AG09319 (cell line): ENCODE measurements at places on chromosomes 1 and 21.
A peak's percentile ranks its signal among the peaks of the same experiment; 100 is the strongest.

- DNase-seq = no peak
Measured at GRCh38 chr1:183578856-183579255, 11.4 kb downstream of the NCF2 start.

DNA sequence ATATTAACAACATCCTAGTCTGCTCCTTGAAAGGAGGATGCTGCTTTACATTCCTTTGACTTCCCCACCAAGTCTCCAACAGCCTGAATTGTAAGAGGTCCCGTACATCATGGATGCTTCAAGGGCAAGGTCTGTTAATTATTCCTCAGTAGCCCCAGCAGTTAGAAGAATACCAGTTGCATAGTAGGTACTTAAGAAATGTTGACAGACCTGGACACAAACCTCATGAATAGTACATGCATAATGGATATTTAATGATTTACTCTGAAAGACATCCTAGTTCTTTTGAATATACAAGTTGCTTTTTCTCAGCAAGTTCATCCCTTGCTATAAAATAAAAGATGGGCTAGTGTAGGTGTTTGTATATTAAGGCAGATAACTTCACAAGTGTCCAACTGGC, 112.1 kb upstream of the DPYD start:
- DNase-seq = no peak

DNA sequence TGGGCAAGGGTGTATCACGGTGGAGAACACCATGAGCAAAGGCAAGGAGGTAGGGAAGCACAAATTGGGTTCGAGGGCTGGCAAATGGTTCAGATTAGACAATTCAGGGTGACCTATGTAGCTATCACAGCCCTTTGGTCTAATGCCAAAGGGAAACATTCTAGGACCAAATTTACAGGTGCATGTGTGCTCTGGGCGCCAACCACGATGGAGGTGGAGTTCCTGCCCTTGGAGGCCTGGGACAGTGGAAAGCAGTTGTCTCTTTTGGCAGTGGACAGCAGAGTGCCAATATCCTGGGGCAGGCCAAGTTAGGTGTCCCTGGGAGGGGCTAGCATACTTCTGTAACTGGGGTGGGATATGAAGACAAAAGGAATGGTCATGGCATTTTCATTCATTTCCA, 40.1 kb downstream of the IGFN1 start:
- DNase-seq = no peak

DNA sequence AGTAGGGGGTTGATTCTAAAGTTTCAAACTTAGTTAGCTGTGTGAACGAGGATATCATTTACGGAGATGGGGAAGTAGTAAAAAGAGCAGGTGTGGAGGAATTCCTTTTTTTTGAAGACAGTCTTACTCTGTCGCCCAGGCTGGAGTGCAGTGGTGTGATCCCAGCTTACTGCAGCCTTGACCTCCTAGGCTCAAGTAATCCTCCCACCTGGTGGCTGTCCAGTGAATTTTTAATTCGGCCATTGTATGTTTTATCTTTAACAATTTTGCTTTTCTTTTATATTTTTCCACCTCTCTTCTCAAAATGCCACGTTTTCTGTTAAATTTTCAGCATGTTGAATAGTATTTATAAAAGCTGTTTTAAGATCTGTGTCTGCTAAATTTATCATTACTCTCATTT, 12.3 kb upstream of the CENPF start:
- no peak for DNase-seq

DNA sequence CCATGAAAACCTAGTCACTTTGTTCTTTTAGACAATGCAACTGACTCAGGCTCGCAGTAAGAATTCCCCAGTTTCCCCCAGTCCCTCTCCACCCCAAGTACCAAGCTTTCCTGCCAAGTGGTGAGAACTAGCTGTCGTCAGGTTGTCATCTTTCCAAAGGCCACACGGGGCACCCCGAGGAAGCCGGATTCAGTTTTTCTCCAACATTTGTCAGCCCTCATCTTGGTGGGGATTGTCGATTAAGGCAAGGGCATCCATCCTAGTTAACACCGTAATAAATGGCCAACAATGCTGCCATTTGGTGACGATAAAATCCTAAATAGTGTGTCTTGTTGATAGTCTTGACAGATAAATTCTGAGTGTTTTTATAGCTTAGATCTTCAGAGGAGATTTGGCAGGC, 55.9 kb upstream of the PROX1 start:
- no peak for DNase-seq

DNA sequence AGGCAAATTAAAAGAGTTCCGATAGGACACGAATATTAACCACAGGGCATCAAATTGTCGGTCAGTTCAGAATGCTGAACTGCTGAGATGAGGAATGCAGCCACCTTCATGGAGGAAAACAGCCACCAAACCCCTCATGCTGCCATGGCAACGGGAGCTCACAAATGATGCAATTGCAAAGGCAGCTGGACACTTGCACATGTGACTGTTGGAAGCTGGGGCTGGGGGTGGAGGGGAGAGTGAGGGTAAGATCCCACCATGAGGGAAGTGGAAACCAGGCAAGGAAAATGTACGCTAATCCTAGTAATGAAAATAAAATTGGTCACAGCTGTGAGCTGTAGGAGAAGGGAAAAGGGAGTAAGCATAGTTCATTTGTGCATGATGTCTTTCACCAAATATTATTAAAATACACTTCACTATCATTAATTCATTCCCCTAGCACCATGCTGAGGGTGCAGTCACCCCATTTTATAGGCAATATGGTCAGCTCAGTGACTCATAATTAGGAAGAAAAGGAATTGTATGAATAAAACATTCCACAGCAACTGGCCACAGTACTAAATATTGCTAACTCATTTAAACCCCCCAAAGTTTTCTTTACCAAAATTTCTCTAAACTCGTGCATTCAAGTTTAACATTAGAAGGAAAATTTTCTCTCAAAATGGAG, 15.3 kb downstream of the BECN2 start:
- no peak for DNase-seq

GRCh38 chr1:165772739-165773138, 4.1 kb upstream of the TMCO1 start:
- DNase-seq = no peak

DNA sequence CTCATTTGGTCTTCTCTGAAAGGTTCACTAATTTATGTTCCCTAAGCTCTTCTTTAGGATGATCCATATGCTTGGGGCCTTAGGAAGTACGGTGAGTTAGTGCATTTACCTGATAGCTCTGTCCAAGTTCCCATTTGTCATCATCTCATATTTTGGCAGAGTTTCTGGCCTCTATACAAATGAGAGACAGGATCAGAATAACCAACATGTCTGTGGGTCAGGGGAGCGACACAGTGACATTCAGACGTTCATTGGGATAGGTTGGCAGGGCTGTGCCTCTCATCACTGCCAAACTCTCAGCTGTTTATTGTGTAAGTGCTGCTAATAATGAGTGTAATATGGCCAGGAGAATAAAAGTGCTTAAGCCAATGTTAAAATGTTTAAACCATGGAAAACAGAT, 561.1 kb upstream of the ZRANB2 start:
- DNase-seq = no peak

DNA sequence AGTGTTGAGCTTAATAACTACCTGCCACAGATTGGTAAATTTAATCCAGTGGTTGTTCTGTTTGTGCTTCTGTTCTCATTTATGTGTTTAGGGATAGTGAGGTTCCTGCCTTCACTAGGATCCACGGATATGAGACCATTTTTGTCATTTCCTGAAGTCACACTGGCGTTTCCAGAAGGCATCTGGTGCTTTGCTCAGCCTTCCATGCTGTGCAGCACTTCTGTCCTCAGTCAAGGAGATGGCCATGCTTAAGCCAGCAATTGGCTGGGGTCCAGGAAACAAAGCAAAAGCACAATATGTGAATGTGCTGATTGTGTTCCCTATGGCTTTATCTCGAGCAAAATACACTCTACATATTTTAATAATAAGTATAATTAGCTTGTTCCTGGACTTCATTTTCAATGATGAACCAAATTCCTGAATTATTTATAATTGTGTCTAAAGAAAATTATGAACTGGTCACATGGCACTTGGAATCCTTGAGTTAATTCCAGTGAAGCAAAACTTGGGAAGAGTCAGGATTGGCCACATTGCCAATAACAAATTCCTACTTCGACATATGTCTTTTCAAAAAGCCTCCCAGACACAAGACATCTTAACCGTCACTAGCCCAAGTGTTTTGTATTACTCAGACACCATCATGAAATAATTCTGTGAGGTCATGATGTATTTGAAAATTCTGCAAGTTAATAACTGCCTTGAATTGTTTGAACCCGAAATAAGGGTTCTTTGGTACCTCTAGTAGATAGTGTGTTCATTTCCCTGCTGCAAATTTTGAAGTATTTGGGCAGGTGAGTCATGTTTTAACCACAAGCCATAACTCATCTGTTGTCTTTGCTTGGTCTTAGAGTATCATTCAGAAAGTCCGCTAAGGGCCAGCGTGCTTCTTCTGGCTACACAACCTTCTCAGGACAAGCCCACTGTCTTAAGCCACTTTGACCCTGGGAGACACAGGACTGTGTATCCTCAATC, 412.4 kb downstream of the DISC1 start:
- DNase-seq = no peak

DNA sequence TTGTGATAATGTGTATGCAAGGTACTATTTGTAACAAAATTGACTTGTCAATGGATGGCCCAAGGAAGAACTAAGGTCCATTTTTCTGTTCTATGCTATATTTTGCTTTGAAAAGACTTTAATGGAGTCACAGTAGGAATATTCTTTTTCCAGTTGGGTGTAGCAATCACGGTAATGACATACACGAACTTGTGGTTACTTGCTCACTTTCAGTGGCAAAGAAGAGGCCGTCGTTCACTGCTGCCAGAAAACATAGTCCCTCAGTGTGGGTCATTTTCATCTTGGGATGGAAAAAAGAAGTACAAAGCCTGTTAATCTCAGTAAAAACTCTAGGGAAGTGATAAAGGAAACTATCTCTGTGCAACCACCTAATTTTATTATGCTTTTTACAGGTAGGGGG, 47.8 kb upstream of the LAMC2 start:
- DNase-seq = no peak

DNA sequence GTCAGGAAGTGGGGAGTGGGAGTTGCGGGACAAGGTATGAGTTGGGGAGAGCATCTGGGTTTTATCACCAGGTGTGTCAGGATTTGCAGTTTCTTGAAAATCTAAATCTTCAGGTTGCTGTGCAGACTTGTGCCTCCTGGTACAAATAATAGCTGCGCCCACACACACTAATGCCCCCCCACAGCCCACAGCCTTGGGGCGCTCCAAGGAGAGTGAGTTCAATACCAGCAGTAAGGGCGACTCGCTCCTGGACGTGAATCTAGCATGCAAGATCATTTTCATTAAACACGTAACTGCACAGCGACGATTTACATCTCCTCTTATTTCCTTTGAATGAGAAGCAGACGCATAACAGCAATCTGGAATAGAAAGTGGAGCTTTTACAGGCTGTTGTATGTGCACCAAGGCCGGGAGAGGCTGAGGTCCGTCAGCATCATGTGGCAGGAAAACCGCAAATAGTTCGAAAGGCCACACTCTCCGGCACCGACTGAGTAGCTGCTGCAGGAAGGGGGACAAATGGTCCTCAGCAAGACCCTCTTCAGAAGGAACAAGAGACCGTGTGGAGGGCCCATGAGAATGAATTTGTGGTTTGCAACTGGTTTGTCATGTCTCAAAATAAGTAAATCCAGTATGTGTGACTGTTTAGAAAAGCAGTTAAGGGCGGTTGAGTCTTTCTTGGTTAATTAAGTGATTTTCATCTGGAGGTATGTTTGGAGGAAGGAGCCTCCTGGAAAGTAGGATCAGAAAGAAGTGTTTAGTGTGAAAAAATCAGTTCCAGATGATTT, 439.5 kb downstream of the SMYD3 start:
- DNase-seq = peak; percentile 36

GRCh38 chr1:35544976-35545375, 12.2 kb downstream of the KIAA0319L start:
- DNase-seq = no peak

DNA sequence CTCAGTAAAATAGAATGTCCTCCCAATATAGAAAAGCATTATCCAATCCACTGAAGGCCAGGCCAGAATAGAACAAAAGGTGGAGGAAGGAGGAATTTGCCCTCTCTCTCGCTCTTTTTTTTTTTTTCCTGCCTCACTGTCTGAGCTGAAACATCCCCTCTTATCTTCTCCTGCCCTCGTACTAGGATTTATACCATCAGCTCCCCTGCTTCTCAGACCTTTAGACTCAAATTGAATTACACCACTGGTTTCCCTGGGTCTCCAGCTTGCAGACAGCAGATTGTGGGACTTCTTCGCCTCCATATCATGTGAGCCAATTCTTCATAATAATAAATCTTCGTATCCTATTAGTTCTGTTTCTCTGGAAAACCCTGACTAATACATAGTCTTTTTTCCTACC, 4.9 kb upstream of the ZMYM6 start:
- DNase-seq = no peak

DNA sequence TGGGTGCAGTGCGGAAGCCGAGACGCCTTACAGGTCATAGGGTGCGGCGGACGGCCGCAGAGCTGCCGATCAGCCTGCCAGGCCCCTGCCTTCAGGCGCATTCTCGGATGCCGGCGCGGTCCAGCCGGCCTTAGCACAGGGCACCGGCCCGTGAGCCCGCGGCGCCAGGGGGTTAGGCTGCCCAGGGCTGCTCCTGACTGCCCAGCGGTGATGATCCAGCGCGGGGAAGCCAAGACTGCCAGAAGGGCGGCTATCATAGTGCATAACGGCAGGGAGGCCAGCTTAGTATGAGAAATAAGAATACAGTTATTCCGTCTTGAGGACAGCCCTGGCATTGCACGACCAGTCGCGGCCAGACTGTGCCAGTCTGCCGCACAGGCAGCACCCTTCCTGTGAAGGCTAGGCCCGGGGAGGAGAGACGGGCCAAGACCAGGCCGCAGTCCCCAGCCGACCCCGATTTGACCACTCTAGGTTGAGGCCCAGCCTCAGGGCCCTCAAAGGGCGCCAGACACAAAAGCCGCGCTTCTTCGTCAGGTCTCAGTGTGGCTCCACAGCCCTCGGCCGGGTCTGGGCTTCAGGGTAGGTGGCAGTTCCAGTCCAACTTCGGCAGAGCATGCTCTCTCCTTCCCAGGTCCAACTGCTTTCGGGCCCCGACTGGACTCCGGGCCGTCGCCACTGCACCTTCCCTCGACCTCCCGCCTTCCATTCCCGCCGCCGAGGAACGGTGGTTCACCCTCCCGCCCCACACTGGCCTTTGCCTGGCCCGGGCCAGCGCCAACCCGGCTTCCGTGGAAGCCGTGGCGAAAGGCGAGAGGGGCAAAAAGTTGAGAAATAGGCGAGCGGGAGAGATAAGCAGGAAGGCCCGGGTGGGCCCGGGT, 829 bp downstream of the ALX3 start:
- no peak for DNase-seq

DNA sequence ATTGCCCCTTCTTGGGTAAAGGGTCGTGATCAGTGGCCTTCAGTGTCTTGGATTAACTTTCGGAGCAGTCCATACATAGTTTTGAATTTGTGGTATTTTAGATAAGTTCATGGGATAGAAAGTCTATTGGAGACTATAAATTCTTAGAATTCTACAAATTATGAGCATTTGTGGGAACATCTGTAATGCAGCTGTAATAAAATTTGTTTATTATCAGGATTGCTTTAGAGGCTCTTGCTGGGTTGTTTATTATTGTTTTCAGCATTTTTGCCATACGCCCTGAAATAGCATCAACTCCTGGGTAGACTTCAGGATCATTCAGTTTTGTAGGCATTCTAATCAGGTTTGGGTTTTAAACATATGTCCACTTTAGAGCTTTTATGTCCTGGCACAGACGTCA, 16.1 kb downstream of the LAMC1 start:
- no peak for DNase-seq

GRCh38 chr1:113784104-113784779, 25.0 kb upstream of the PHTF1 start:
- DNase-seq = no peak

- no peak for DNase-seq
Measured at GRCh38 chr21:15063081-15063813, 1.6 kb downstream of the NRIP1 start.

- DNase-seq = no peak
Measured at GRCh38 chr1:213925531-213926182, 62.1 kb upstream of the PROX1 start.
